T-helper 17 cell (primary cell): ENCODE measurements at places on chromosomes 7 and 10. TPM values are rescaled to one million over a fixed set of nuclear protein-coding genes. Genes with fewer than 3 reads are reported as not detected.
A peak's percentile ranks its signal among the peaks of the same experiment; 100 is the strongest.

- DNase-seq = no peak
Observed at GRCh38 chr7:37705976-37706375, 22.4 kb downstream of the GPR141 start.

- DNase-seq = no peak
Observed at GRCh38 chr10:69831231-69831855, 29.6 kb downstream of the COL13A1 start.

GRCh38 chr10:91104193-91105041, 116.0 kb upstream of the PCGF5 start:
- DNase-seq = no peak

DNA sequence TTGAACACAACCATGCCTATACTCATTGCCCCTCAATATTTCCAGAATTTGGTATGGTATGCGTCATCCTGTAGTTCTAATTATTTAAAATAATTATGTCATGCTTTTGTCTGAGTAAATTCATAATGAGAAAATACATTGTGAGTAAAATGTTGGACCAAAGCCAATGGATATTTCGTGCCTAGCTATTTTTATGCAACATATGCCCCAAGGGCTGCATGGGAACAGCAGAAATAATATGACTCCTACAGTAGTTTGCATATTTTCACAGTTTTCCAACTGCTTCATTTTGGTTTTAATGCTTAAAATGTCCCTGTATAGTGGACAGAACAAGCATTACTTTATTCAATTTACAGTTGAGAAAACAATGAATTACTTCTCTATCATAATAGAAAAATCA, 1115.6 kb upstream of the GHITM start:
- no peak for DNase-seq

- DNase-seq = no peak
Observed at GRCh38 chr7:16923019-16923418, 41.2 kb upstream of the AGR3 start.

DNA sequence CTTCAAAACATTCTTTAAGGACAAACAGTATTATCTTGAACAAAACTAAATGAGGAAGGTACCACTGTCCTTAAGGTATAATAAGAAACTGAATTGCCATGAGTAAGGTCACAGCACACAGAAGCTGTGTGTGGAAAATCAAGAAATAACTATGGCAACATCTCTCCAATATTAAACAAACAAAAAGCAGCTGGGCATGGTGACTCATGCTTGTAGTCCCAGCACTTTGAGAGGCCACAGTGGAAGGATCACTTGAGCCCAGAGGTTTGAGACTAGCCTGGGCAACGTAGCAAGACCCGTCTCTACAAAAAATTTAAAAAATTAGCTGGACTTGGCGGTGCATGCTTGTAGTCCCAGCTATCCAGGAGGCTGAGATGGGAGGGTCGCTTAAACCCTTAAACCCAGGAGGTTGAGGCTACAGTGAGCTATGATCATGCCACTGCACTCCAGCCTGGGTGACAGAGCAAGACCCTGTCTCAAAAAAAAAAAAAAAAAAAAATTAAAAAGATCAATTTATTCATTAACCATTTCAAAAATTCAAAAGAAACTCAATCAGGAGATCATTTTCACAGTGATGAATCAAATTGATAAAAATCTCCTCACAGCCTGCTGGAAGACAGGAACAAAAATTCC, 195.4 kb downstream of the SKIDA1 start:
- DNase-seq = no peak

DNA sequence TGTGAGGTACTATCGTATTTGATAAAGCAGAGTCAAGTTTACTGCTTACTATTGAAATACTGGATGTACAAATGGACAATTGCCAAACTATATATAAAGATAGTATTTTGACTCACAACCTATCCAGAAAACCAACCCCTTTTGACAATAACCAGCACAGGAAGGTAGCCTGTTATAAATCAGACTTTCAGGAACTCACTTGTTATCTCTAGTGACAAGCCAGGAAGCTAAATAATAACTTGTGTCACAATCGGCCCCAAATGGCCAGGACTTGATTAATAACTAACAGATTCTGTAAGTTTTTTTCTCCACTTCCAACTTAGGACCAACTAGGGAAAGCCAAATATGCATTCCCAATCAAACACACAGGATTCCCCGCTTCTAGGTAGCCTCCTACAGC, 38.8 kb upstream of the SLC35G1 start:
- DNase-seq = no peak

- DNase-seq = no peak
Observed at GRCh38 chr10:109882251-109883057, 40.9 kb downstream of the XPNPEP1 start.

DNA sequence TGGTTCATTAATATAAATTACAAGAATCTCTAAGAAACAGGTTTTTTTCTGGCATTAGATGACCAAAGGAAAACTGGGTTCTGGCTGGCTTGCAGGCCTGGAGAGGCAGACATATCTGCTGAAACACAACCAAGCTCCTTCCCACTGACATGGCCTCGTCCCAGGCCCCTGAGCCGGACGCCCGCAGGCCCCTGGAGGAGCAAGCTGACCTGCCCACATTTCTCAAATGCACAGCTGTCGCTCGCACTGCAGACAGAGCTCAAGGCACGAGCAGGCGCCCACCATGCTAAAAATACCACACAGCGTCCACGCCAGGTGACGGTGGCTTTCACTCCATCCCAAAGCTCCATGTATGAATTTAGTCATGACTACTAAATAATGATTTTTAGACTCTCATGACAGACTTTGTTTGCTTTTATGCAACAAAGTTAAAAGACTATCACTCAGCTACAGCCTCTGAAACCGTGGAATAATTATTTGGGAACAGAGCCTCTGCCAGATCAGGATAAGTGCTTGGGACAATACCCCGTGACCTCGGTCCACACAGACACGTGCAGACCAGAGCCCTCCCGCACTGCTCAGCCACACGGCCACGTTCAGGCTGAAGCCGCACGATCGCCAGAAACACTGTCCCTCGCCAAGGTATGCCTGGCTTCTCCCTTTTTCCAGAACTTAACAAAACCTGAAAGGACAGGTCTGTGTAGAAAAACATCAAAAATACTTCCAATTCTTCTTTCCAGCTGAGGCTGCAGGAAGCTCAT, 71.1 kb downstream of the DIP2C start:
- DNase-seq = no peak

DNA sequence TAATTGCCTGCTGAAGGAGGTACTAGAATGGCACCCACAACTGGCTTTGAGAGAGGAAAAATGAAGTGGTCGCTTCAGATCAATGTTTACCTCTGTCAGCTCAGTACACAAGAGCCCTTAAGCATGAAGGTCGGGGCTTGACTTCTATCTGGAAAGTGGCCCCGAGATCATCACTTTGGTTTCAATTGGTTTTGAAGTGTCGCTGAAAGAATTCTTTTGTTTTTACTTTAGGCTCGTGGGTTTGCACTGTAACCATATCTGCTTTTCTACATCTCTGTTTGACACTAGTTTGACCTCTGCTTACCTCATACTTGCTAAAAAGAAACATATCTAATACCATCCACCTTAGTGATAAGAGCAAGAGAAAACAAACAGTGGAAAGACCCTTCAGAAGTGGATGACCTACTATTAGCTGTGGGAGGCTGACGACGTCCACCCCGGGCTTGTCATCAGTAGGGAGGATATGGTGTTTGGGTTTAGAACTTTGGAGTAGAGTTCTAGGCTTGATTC, 361.8 kb downstream of the GATA3 start:
- DNase-seq = peak; percentile 53

- DNase-seq = no peak
Observed at GRCh38 chr7:84231157-84231556, 36.6 kb upstream of the SEMA3A start.

- no peak for DNase-seq
Observed at GRCh38 chr7:89265631-89266030, 470.1 kb upstream of the TEX47 start.

- DNase-seq = no peak
Observed at GRCh38 chr10:88981435-88981834, 9.2 kb upstream of the FAS start.

DNA sequence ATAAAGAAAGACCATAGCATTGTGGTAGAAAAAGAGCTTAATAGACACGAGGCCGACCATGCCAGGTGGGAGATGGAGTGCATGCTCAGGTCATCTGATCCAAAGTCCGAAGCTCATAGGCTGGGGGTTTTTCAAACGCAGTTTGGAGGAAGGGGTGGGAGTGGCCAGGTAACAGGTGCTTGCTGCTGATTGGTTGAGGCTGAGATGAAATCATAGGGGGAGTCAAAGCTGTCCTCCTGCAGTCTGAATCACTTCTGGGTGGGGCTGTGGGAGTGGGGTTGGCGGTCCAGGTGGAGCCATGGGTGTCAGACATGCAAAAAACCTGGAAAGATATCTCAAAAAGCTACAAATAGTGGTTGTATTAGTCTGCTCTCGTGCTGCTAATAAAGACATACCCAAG, 2.8 kb upstream of the ERCC6 start:
- DNase-seq = no peak

DNA sequence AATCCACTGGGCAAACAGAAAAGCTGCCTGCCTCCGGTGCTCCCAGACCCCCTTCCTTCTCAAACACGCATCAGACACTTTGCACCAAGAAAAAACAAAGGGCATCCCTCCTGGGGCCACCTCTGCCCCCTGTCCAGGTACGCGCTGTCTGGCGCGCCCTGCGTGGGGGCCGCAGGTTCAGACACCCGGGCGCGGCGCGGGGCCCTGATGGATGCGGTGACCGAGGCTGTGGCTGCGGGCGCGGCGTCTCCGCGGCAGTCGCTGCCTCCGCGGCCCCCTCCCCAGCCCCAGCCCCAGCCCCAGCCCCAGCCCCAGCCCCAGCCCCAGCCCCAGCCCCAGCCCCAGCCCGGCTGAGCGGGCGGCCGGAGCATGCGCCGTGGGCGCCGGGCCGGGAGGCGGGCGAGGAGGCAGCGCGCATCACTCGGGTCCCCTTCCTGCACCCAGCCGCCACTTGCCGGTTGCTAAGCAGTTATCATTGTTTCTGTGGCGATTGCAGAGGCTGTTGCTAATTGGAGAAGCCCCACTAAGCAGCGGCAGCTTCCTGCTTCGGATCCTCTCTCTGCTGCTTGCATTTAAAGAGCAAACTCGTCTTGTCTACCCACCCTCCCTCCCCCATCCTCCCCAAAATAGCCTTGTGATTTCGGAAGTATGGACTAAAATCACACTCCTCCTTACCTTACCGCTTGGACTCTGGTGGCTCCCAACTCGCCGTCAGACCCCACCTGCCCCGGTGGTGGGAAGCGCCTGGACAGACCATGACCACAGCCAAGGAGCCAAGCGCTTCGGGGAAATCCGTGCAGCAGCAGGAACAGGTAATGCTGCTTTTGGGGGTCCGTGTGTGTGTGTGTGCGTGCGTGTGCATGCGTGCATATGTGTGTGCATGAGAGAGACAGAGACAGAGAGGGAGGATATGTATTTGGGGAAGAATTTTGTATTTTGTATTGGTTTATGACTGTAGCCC, 252.8 kb downstream of the DPP6 start:
- no peak for DNase-seq

GRCh38 chr7:45325378-45325777, 167.8 kb downstream of the RAMP3 start:
- no peak for DNase-seq

GRCh38 chr7:35241884-35242283, 12.0 kb downstream of the TBX20 start:
- no peak for DNase-seq

DNA sequence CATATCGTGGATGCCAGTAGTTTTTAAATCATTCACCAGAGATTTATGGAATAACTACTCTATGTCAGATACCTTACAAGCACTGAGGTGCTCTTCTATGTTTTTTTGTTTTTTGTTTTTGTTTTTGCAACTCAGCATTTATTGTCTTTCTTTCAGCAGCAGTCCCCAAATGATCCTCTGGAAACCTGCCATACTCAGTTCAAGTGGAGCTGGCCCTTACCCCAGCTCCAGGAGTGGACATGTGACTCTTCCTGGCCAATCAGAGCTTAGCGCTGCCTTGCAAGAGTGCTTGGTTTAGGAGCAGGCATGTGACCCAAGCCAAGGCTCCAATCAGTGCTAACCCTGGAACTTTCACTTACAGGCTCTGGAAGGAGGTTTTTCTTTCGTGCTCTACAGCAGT, 356.6 kb upstream of the ZMIZ1 start:
- no peak for DNase-seq

DNA sequence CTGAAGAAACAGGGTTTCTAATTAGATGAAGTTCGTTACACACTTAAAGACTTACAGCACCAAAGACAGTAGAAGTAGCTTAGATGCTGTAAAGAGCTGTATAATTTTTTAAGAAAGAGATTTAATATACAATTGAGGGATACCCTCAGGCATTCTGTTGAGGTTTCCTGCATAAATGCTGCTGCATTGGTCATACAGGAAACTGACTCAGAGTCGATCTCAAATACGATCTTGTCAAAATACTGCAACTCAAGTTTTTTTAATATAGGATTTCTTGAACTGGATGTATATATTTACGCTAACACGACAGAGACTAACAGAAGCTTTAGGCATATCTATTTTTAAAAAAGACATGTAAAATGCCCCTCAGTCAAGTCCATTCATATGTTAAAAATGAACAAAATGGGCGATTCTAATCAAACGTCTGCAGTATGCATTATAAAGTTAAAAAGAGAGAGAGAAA, 2.4 kb upstream of the ARID5B start:
- no peak for DNase-seq

DNA sequence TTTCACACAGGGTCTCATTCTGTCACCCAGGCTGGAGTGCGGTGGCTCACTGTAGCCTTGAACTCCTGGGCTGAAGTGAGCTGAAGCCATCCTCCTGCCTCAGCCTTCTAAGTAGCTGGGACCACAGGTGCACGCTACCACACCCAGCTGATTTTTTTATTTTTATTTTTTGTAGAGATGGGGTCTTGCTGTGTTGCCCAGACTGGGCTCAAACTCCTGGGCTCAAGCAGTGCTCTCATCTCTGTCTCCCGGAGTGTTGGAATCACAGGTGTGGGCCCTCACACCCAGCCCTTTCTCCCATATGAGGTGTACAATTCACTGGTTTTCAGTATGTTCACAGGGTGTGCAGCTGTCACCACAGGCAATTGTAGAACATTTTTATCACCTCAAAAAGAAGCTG, 5.2 kb downstream of the INPP5A start:
- DNase-seq = no peak

DNA sequence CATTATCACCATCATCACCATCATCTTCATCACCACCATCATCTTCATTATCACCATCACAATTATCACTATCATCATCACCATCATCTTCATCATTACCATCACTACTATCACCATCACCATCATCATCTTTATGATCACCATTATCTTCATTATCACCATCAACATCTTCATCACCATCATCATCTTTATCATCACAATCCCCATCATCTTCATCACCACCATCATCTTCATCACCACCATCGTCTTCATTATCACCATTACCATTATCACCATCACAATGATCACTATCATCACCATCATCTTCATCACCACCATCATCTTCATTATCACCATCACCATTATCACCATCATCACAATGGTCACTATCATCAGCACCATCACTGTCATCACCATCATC, 621.1 kb downstream of the PTPRN2 start:
- DNase-seq = no peak

GRCh38 chr10:21505711-21506278, 19.7 kb downstream of the SKIDA1 start:
- no peak for DNase-seq

GRCh38 chr7:119556436-119556835, 716.5 kb upstream of the KCND2 start:
- no peak for DNase-seq

- DNase-seq = no peak
Observed at GRCh38 chr7:117347480-117347879, 24.6 kb upstream of the WNT2 start.

TACC2 gene
- total RNA-seq = not detected

AS3MT gene
- not detected for total RNA-seq

MYO1G gene
- total RNA-seq = 245 TPM

TMUB1 gene
- 52.4 TPM for total RNA-seq

CALML3 gene
- total RNA-seq = not detected

SYT15 gene
- total RNA-seq = 1.0 TPM

NUTM2A gene
- 1.0 TPM for total RNA-seq

LRMDA gene
- total RNA-seq = not detected

PRKAG2 gene
- total RNA-seq = 51.8 TPM
